ENCODE measurements at places on chromosomes 13 and 19. TPM values are rescaled to one million over a fixed set of nuclear protein-coding genes. Genes with fewer than 3 reads are reported as not detected.

GRCh38 chr13:39931505-39931904 is 276.0 kb downstream of the COG6 start:
- peaks cover 26% of the 10 kb centered on the region for H3K4me1 ChIP-seq
- H3K27me3 ChIP-seq, result peaks cover 2% of the 10 kb centered on the region
- H3K4me3 ChIP-seq, result no peak overlapping the region

GRCh38 chr19:9720541-9720940 is 45.6 kb upstream of the ZNF562 start:
- H3K36me3 ChIP-seq, result no peaks in the 10 kb centered on the region
- no peaks in the 10 kb centered on the region for H3K4me1 ChIP-seq
- H3K4me3 ChIP-seq, result no peak overlapping the region
- H3K27ac ChIP-seq, result no peak overlapping the region
- no peaks in the 10 kb centered on the region for H3K27me3 ChIP-seq

DNA sequence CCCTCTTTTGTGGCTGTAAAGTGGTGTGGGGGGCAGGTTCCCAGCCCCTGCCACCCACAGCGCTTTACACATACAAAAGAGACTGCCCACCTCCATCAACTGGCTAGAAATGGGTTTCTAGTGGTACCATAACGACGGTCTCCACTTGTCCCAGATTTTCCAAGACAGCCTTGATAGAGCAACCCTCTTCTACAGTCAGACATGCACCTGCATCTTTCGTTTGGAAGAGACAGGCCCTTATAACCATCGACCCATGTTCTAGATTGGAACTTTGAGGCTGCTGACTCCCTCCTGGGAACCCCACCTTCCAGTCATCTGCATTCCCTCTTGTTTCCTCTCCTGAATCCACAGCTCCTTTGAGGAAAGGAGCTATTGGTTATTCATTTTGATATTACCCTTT is 63.1 kb downstream of the GSX1 start:
- H3K36me3 ChIP-seq, result no peaks in the 10 kb centered on the region
- DNase-seq, result no peak
- H3K27me3 ChIP-seq, result peaks cover 3% of the 10 kb centered on the region
- no peaks in the 10 kb centered on the region for H3K4me1 ChIP-seq

DNA sequence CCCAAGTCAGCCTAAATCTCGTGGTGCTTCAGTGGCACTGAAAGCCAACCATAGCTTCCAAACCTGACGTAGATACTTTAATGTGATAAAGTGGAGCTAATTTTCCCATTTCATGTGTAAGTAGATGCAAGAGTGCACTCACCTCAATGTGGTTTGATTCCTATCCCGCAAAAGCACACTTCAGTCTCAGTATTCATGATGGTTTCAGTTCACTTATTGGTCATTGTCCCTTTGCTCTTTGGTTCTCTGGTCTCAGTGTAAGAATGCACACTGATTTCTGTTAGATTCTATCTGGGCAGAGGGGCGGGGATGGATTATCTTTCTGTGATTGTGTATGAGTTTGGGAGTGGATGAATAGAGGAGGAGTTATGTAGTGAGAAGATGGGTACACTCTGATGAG is 340.6 kb downstream of the KCNRG start:
- H3K27me3 ChIP-seq, result peaks cover 21% of the 10 kb centered on the region
- DNase-seq, result no peak

- peaks cover 20% of the 10 kb centered on the region for H3K27me3 ChIP-seq
- no peaks in the 10 kb centered on the region for H3K36me3 ChIP-seq
- no peak overlapping the region for H3K4me3 ChIP-seq
- no peak overlapping the region for H3K27ac ChIP-seq
- peaks cover 2% of the 10 kb centered on the region for H3K4me1 ChIP-seq
- DNase-seq, result no peak
Observed at GRCh38 chr19:13056052-13056660, 46.5 kb downstream of the LYL1 start.

DNA sequence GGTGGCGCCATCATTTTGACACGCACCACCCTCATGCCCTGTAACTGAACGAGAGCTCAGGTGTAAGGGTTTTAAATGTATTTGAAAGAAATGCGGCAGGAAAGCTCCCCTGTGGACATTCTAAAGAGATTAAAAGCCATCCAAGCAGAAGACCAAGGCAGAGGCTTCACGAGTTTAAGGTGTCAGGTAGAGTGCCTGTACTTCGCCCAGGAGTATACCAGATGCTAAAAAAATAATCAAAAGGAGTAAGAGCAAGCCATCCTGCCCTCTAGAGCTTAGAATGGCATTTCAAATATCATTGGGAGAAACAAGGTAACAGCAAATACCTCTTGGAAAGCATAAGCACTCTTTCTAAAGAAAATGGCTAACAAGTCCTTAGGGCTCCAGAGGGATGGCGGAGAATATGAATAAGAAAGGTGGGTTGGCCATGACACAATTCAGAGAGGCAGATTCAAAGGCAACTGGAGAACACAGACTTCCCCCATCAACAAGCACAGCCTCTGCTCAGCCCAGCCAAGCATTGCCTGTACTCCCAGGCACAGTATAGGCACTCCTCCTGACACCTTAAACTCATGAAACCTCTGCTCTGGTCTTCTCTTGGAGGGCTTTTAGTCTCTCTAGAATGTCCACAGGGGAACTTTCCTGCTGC is 447.6 kb downstream of the SUCLA2 start:
- no peaks in the 10 kb centered on the region for H3K4me1 ChIP-seq
- no peak overlapping the region for H3K4me3 ChIP-seq
- peaks cover 2% of the 10 kb centered on the region for H3K27me3 ChIP-seq
- H3K36me3 ChIP-seq, result no peaks in the 10 kb centered on the region
- no peak for DNase-seq

- peak within 1 kb of the TSS; percentile 58 for H3K4me3 ChIP-seq
- H3K36me3 ChIP-seq, result no peaks in the 10 kb centered on the region
- no peaks in the 10 kb centered on the region for H3K27me3 ChIP-seq
- H3K4me1 ChIP-seq, result peaks cover 7% of the 10 kb centered on the region
- peak; percentile 21 for DNase-seq
Observed at GRCh38 chr19:53132141-53132991, at the start of gene ZNF415. TSS of gene ZNF415 (minus strand) at chr19:53132910. CDS start at chr19:53122676, 10,234 bp downstream.

- no peak for DNase-seq
- H3K27ac ChIP-seq, result no peak overlapping the region
Observed at GRCh38 chr19:16170134-16170533, 3.2 kb downstream of the CIB3 start.

GRCh38 chr19:4676955-4677731 is 7.0 kb upstream of the MYDGF start:
- no peaks in the 10 kb centered on the region for H3K4me1 ChIP-seq
- peaks cover 8% of the 10 kb centered on the region for H3K36me3 ChIP-seq
- DNase-seq, result no peak
- H3K27me3 ChIP-seq, result no peaks in the 10 kb centered on the region
- no peak overlapping the region for H3K4me3 ChIP-seq
- H3K27ac ChIP-seq, result no peak overlapping the region

DNA sequence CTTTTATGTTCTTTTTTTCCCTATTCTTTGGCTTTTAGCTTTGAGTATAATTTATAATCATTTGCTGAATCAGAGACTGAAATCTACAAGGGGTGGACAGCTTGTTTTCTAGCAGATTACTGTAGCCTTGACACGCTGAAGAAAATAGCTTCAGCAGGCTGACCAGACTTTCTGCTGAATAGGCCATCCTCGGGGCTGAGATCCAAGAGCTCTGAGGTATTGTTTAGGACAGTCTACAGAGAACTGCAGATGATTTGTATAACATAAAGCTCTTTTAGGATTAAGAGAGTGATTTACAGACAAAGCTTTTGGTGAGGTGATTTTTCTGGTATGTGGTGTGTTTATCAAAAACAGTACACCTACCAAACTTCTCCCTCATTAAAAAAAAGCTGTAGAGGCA is 16.8 kb downstream of the POLR1D start:
- H3K27ac ChIP-seq, result no peak overlapping the region
- DNase-seq, result no peak
- H3K36me3 ChIP-seq, result peaks cover 14% of the 10 kb centered on the region

- no peak for DNase-seq
- no peaks in the 10 kb centered on the region for H3K27me3 ChIP-seq
- H3K36me3 ChIP-seq, result no peaks in the 10 kb centered on the region
- no peak overlapping the region for H3K4me3 ChIP-seq
Observed at GRCh38 chr19:23309926-23310325, 59.7 kb upstream of the ZNF724 start.

- no peak for DNase-seq
- H3K4me1 ChIP-seq, result peaks cover 21% of the 10 kb centered on the region
- peaks cover 39% of the 10 kb centered on the region for H3K27me3 ChIP-seq
- H3K4me3 ChIP-seq, result peak overlapping the region; percentile 54
- H3K27ac ChIP-seq, result no peak overlapping the region
Observed at GRCh38 chr19:38565691-38566105, 52.1 kb downstream of the MAP4K1 start.

GRCh38 chr13:21849323-21849722 is 178.4 kb downstream of the FGF9 start:
- H3K4me3 ChIP-seq, result no peak overlapping the region
- no peaks in the 10 kb centered on the region for H3K27me3 ChIP-seq
- no peaks in the 10 kb centered on the region for H3K4me1 ChIP-seq
- H3K27ac ChIP-seq, result no peak overlapping the region

DNA sequence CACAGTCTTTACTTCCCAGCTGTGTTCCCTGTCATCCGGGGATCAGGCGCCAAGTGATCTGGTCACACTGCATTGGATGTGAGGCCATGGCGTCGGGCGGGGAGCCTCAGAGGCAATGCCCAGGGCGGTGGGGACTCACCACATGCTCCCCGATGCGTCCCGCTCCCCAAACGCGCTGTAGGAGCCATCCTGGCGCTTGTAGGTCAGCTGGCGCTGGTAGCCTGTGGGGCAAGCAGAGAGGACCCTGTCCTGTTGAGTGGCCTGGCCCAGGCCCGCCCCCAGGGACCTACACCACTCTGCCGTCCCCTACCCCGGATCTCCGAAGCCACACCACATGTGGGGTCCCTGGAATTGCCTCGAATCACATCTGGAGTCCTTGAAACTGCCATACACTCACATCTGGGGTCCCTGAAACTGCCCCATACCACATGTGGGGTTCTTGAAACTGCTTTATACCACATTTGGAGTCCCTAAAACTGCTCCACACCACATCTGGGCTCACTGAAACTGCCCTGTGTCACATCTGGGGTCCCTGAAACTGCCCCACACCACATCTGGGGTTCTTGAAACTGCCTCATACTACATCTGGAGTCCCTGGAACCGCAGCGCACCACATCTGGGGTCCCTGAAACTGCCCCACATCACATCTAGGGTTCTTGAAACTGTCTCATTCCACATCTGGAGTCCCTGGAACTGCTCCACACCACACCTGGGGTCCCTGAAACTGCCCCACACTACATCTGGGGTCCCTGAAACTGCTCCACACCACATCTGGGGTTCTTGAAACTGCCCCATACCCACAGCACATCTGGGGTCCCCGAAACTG is 33.2 kb downstream of the F2RL3 start:
- no peaks in the 10 kb centered on the region for H3K27me3 ChIP-seq
- no peak overlapping the region for H3K4me3 ChIP-seq
- H3K27ac ChIP-seq, result no peak overlapping the region
- no peaks in the 10 kb centered on the region for H3K4me1 ChIP-seq

DNA sequence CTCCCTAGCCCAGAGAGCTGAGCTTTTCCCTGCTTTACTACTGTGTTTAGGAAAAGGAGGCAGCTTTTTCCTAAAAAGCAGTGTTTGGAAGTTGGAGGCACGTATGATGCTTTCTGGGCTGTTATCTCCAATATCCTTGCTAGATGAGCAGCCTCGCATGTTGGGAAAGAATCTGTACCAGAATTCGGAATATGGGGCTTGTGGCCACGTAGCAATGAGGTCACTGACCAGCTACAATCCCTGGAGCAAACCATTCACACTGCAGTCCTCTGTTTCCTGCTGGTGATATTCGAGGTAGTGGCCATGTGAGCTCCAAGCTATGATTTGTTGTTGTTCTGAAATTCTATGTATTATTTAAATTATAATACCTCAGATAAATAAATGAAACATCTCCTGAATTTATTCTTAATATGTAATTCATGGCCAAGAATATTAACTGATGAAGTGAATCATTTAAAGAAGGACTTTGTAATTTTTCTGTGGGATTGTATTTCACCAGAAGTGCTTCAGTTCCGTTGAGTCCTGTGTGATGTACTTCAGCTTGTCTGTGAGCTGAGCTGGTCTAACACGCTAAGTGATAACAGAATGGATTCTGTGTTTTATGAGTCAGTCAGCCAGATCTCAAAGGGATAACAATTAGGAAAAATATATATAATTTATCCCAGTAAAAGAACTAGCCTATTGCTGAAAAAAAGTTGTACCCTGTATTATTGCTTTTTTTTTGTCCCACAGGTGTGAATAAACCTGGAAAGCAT is 319.5 kb downstream of the SHISA2 start:
- peaks cover 2% of the 10 kb centered on the region for H3K27me3 ChIP-seq
- peaks cover 12% of the 10 kb centered on the region for H3K4me1 ChIP-seq
- H3K36me3 ChIP-seq, result no peaks in the 10 kb centered on the region
- no peak overlapping the region for H3K27ac ChIP-seq
- no peak overlapping the region for H3K4me3 ChIP-seq
- no peak for DNase-seq

GRCh38 chr13:22114630-22115311 is 443.9 kb downstream of the FGF9 start:
- DNase-seq, result peak; percentile 55
- H3K27me3 ChIP-seq, result peaks cover 2% of the 10 kb centered on the region
- H3K27ac ChIP-seq, result peak overlapping the region; percentile 87
- H3K4me1 ChIP-seq, result peaks cover 62% of the 10 kb centered on the region

GRCh38 chr13:47822036-47822435 is 179.0 kb downstream of the SUCLA2 start:
- H3K27ac ChIP-seq, result no peak overlapping the region
- H3K36me3 ChIP-seq, result no peaks in the 10 kb centered on the region
- no peak overlapping the region for H3K4me3 ChIP-seq

- no peaks in the 10 kb centered on the region for H3K36me3 ChIP-seq
- no peak overlapping the region for H3K4me3 ChIP-seq
- H3K4me1 ChIP-seq, result no peaks in the 10 kb centered on the region
- no peak overlapping the region for H3K27ac ChIP-seq
- no peaks in the 10 kb centered on the region for H3K27me3 ChIP-seq
Observed at GRCh38 chr19:33702606-33703437, 81.1 kb downstream of the CHST8 start.

DNA sequence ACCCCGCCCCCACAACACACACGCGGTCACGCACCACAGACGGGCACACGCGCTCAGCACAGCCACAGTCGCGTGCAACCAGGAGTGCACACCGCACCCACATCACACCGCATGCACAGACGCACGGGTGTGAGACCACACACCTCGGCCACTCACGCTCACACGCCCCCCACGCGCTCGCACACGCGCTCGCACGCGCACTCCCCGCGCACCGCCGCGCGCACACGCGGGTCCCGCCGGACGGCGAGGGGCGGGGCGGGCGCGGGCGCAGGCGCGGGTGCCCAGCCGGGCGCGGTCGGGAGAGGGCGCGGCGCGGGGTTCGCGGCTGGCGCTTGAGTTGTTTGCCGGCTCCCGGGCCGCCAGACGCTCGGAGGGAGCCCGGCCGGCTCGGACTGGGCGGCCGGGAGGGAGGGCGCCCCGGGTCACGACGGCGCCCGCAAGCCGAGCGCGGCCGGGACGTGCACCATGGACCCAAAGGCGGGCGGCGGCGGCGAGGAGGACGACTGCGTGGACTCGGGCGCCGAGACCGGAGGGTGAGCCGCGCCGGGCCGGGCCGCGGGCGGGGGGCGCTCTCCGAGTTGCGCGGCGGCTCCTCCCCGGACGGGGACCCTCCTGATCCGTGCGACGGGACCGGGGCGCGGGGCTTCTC is at the start of gene FAM124A:
Gene FAM124A, plus strand, starts transcription at position 362 of the 649 bp plus-strand sequence. Its CDS starts 104 bp downstream, at position 466.
- peak; percentile 41 for DNase-seq
- H3K27ac ChIP-seq, result peak within 1 kb of the TSS; percentile 52
- H3K4me1 ChIP-seq, result no peaks in the 10 kb centered on the region
- peak within 1 kb of the TSS; percentile 79 for H3K4me3 ChIP-seq
- H3K36me3 ChIP-seq, result no peaks in the 10 kb centered on the region

Gene NUMBL
- 18.1 TPM for total RNA-seq

Gene ZNF729
- not detected for total RNA-seq

Gene TMEM59L
- 0.17 TPM for total RNA-seq

Gene ZNF135
- total RNA-seq, result 0.05 TPM

Gene DCT
- not detected for total RNA-seq

Gene ZNF813
- total RNA-seq, result 4.3 TPM

Gene ZNF492
- total RNA-seq, result 0.29 TPM
